HuH-7.5 (cell line): ENCODE measurements at places on chromosomes 4 and X.

- DNase-seq = no peak
Observed at GRCh38 chr4:148355442-148356123, 86.6 kb downstream of the NR3C2 start.

DNA sequence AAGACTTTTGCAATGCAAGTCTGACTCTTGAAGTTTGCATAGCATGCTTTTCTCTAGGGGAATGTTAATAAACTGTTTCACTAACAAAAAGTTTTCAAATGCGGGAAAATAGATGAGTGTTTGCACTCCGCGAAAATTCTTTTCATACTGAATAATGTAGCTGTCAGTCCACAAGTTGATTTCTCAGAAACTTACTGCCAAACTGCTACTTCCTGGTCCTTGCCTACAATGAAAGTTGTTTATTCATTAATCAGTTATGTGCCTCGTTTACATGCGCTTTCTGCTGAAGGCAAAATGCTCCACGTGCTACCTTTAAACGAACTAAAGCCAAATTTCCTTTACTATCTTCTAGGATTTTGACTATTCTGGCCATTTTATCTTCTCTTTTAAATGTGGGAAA, 166.2 kb downstream of the MAGEB17 start:
- no peak for DNase-seq

- no peak for DNase-seq
Observed at GRCh38 chr4:88028946-88029345, 21.5 kb downstream of the PKD2 start.

- DNase-seq = no peak
Observed at GRCh38 chr4:124945422-124945821, 232.9 kb upstream of the ANKRD50 start.

- no peak for DNase-seq
Observed at GRCh38 chrX:15299941-15300851, 15.2 kb downstream of the ASB11 start.

DNA sequence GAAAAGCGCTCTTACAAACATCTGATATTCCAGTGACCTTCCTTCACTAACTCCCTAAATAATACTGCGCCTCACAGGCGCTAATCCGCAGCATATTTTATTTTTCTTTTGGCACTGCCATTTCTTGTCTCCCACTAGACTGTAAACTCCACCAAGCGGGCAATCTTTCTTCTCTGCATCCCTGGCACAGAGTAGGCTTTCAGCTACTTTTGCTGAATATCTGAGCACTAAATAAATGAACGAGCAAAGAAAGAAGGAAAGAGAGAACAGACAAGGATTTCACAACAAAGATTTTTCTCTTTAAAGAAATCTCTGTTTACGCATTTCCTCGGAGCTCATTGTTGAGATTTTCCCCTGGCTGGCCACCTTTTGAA, 12.7 kb downstream of the NKX3-2 start:
- DNase-seq = peak; percentile 6

DNA sequence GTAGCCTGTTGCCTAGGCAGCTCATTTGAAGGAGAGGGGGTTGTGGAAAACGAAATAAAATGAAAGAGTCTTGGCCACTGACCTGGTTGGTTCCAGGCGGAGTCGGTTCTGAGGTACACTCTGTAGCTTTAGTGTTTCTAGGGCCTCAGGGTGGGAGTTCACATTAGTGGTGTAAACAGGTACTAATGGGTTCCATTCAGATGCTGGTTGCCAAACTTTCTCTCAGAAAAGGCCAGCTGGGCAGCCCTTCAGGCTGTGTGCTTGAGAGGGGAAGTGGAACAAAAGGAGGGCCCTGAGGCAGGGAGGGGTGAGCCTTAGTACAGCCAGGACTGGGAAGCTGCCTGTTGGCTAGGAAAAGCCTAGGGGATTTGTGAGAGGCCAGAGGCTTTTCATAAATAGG, 24.8 kb downstream of the NHSL2 start:
- DNase-seq = no peak

DNA sequence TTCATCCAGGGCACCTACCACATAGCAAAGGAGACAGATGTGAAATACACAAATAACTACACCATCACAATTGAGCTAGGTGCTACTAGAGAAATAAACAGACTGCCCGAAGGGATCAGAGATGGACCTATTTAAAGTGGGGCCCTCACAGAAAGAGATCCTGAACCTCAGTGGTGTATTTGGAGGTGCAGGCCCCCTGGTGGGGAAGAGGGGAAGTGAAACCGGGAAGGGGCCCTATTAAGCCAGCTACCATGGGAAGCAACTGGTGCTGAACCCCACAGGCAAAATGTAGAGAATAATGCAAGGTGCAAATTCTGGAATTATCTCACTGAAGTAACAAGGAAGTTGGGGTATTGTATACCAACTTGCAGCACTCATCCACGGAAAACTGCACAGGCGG, 78.6 kb upstream of the FAM9A start:
- no peak for DNase-seq

- DNase-seq = no peak
Observed at GRCh38 chr4:52956691-52957090, 94.6 kb downstream of the RASL11B start.

GRCh38 chr4:70313736-70314135, 21.0 kb upstream of the CABS1 start:
- no peak for DNase-seq

DNA sequence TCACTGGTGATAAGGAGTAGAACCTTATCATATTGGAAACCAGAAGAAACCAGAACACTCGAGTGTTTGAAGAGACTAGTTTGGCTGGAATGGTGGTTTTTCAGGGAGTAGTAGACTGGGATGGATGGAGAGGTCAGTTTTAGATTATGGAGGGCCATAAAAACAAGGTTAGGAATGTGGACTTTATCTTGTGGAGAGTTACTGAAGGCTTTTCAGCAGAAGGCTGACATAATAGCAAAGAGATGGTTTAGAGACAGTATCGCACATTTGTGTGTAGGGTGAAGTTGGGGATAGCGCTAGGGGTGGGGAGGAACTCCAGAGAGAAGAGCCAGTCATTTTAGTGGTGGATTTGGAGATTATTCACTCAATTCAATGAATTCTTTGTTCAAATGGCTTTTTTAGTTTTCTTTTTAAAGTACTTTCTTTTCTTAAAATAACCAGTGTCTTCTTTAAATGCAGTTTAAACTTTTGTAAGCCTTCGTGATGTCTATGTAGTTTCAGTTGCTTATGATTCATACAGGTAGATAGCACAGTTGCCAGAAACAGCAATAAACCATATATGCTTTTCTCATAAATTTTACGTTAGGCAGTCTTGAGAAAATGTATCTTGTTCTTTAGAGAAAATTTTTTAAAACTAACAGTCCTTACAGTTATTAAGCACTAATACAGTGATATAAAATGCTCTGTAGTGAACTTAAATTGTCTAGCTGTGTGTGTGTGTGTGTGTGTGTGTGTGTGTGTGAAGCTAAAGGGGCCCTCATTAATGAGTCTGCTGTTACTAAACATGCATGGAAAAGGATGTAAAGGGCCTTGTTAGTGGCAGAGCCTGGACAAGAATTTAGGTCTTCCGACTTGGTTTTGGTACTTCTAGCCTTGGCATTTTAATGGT, 3.8 kb downstream of the ARHGAP10 start:
- DNase-seq = no peak
